ENCODE measurements at places on chromosomes 12 and 14. TPM values are rescaled to one million over a fixed set of nuclear protein-coding genes. Genes with fewer than 3 reads are reported as not detected.

The ANO4 gene
- total RNA-seq: 0.25 TPM

The TMEM229B gene
- total RNA-seq: 6.9 TPM

The CDKN1B gene
- total RNA-seq: 26.8 TPM

The DNAJC22 gene
- 0.98 TPM for total RNA-seq

The MANSC4 gene
- not detected for total RNA-seq

The NEMF gene
- 24.6 TPM for total RNA-seq

The GLT8D2 gene
- 1.5 TPM for total RNA-seq

The DIABLO gene
- 60.7 TPM for total RNA-seq

The EMP1 gene
- total RNA-seq: 1,601 TPM

The GPR132 gene
- 0.13 TPM for total RNA-seq

The PRICKLE1 gene
- 11.1 TPM for total RNA-seq

The NAV3 gene
- total RNA-seq: 15.5 TPM

The TMEM19 gene
- total RNA-seq: 16.6 TPM

The PRPH gene
- total RNA-seq: not detected

The DBX2 gene
- total RNA-seq: not detected

The KRT85 gene
- not detected for total RNA-seq

The SMAGP gene
- 40.8 TPM for total RNA-seq

The TDP1 gene
- 35.9 TPM for total RNA-seq

The RHNO1 gene
- 48.8 TPM for total RNA-seq

The CPNE6 gene
- total RNA-seq: not detected

The SYNE3 gene
- 21.6 TPM for total RNA-seq

The STXBP6 gene
- total RNA-seq: not detected

The ACRBP gene
- 0.27 TPM for total RNA-seq

The ABCC9 gene
- total RNA-seq: 0.05 TPM

The NOXRED1 gene
- not detected for total RNA-seq

The KLRG1 gene
- total RNA-seq: 1.1 TPM

The HHIPL1 gene
- total RNA-seq: 4.7 TPM

The NYNRIN gene
- total RNA-seq: 5.5 TPM

The SYT1 gene
- total RNA-seq: 6.2 TPM

The AEBP2 gene
- 9.7 TPM for total RNA-seq

The MYO1H gene
- not detected for total RNA-seq

The EPS8 gene
- 6.3 TPM for total RNA-seq

The GPR135 gene
- total RNA-seq: 0.74 TPM

The CLEC4D gene
- not detected for total RNA-seq

The SCNN1A gene
- total RNA-seq: 0.87 TPM

The BTG1 gene
- total RNA-seq: 18.1 TPM
